T-helper 1 cell (primary cell): ENCODE measurements at places on chromosomes 3 and 15.

GRCh38 chr3:160343132-160343531 is 55.9 kb downstream of the IFT80 start:
- DNase-seq, result no peak

- no peak for DNase-seq
Measured at GRCh38 chr3:187986514-187986934, 167.4 kb upstream of the LPP start.

DNA sequence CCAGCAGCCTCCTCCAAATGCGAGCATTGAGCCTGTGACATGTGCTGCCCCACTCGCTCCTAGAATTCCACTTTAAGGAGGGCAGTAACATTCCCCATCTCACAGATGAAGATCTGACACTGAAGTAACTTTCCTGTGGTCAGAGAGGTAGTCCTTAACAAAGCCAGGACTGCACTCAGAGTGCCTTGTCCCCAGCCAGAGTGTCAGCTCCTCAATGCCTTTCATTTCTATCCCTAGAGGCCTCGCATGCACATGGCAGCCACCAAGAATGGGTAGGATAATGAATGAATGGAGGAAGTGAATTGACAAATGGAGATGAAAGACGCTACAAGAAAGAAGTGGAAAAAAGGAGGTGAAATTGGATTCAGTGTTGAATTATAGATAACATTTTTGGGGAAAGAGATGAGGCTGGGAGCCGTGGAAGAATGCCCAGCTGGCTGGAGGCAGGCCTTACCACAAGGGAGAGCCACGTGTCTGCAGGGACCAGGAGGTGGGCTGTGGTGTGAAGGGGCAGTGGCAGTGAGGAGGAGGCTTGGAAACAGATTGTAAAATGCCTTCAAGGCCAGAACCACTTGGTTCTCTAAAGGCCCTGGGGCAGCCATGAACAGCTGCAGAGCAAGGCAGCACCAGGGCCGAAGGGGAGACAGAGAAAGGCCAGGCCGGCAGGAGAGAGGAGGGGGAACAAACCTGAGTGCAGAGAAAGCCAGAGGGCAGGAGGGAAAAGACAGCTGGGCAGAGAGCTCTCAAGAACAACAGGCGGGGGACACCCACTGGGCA is 10.4 kb downstream of the CFAP92 start:
- no peak for DNase-seq

DNA sequence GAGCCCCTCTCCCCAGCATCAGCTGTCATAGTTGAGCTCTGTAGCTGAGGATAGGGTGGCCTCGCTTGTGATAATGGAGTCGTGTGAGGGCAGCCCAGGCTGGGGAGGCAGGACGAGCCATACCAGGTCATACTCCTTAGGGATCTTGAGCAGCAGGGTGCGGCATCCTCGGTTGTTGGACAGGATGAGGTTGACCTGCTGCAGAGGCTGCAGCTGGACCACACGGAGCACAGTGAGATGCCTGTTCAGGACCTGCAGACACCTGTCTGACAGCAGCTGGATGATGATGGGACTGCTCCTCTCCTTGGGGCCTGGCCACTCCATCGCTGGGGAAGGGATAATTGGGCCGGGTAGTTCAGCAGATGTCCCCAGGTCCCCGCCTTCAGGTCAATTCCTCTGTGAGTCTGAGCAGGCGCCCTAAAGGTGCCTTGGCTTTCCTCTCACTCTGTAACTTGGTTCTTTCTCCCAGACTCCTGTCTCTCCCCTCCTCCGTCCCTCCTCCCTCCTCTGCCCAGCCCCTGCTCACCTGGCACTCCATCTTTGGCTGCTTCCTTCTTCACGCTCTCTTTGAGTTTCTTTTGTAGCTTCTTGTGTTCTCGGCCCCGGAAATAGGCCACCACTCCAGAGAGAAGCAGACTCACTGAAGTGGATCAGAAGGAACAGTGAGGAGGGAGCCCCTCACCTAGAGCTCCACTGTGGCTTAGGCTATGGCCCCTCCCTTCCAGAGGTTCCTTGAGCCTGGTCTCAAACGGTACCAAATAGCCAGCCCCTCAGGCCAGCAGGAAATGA is 7.8 kb downstream of the DUOX2 start:
- DNase-seq, result no peak

DNA sequence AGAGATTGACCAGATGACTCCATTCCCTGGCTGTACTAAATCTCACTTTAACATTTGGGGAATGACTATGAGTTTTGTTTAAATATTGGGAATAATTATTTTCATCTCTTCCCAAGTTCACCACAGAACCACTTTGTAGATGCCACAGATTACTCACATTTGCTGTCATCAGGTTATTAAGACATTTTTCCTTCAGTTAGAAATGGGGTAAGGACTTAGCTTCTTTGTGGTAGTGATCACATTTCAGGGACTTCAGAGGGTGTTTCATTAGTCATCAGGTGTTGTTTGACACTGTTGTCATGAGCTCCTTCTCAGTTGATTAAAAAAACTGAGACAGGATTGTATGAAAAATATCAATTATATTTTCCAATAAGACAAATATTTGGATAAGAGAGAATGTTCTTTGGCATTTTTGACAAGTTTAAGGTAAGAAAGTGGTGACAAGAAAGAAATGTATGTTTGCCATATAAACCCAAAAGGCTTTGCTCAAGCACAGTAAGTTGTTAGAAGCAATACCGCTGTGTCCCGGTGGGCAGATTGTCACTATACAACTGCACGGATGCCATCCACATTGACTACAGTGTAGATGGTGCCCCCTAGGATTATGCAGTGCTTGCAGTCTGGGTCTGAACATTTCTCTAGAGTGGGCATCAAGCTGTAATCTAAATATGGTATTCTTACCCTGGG is 22.3 kb downstream of the FBXL2 start:
- DNase-seq, result no peak

- DNase-seq, result peak; percentile 38
Measured at GRCh38 chr3:69425249-69425648, 39.4 kb upstream of the FRMD4B start.

GRCh38 chr3:35745802-35746484 is 106.6 kb downstream of the ARPP21 start:
- no peak for DNase-seq

DNA sequence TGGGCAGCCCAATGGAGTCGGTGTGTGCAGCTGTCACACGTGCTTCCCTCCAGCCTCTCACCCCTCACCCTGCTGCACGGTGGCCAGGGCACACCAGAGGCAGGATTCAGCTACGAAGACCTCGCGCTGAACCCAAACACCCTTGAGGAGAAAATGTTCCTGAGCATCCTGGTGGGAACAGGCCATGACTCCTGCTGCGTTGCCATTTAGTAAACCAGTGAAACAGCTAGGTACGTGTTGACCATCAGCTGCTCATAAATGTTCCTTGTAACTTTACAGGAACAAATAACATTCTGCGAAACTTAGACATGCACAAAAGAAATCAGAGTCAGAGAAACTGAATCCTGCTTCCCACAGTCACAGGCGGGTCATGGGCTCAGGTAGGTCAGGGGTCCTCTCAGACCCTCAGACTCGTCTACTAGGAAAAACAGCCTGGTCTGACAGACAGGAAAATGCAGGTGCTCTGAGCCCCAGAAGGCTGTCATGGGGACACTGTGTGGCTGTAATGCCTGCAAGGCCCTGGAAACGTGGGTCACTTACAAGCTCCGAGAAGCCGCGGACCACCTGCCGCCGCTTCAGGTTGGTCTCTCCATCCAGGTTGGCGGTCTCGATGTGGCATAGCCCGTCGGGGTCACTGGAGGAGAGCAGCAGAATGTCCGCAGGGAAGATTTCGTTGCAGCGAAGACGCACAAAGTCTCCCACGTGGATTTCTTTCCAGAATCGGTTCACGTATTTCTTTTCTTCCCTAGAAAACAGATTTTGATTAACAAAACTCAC is 82.5 kb downstream of the ATP10A start:
- DNase-seq, result no peak

DNA sequence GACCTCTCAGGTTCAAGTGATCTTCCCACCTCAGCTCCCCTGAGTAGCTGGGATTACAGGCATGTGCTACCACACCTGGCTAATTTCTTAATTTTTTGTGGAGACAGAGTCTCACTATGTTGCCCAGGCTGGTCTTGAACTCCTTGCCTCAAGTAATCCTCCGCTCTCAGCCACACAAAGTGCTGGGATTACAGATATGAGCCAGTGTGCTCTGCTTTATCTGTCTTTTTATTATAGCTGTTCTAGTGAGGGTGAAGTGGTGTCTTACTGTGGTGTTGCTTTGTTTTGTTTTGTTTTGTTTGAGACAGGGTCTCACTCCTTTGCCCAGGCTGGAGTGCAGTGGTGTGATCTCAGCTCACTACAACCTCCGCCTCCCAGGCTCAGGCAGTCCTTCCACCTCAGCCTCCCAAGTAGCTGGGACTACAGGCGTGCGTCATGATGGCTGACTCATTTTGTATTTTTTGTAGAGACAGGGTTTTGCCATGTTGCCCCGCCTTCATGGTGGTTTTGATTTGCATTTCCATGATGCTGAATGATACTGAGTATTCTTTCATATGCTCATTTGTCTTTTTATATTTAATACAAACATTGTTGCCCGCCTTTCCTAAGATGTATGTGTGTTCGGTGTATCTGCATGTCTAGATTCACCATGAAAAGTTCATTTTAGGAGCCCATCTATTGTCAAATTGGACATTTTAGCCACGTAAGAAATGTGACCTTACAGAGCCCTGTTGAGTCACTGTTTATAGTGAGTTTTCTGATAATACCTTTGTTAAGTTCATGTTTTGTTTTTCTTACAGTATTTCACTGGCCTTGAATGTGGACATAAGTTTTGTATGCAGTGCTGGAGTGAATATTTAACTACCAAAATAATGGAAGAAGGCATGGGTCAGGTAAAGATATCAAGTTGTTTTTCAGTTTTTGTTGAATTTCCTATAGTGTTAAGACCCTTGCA is 80.6 kb downstream of the ARIH1 start:
- no peak for DNase-seq

DNA sequence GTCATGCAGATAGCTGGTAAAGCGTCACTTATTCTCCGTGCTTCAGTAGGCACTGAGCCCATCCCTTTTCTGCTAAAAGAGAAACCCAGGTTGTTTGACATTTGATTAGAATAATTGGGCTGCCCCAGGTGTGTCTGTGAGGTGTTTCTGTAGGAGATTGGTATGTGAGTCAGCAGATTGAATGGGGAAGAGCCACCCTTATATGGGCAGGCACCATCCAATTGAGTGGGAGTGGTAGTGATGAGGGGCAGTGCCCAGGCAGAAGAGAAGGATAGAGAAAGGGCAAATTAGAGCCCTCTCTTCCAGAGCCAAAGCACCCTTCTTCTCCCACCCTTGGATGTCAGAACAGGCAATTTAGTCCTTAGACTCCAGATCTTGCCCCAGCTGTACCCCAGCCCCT is 384.3 kb upstream of the GBE1 start:
- no peak for DNase-seq

DNA sequence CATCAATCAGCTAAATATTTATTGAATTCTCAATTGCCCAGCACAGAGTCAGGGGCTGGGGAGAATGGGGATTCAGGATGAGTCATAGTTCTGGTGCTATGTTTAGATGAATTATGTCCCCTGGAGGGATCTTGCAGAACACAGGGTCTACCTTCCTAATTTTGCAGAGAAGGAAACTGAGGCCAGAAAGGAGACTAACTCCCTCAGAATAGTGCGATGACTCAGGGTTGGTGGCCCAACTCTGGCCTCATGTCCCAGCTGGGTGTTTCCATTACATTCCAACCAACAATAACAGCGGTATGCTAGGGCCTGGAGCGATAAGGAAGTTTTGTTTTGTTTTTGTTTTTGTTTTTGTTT is 270.9 kb downstream of the TLE3 start:
- DNase-seq, result no peak

DNA sequence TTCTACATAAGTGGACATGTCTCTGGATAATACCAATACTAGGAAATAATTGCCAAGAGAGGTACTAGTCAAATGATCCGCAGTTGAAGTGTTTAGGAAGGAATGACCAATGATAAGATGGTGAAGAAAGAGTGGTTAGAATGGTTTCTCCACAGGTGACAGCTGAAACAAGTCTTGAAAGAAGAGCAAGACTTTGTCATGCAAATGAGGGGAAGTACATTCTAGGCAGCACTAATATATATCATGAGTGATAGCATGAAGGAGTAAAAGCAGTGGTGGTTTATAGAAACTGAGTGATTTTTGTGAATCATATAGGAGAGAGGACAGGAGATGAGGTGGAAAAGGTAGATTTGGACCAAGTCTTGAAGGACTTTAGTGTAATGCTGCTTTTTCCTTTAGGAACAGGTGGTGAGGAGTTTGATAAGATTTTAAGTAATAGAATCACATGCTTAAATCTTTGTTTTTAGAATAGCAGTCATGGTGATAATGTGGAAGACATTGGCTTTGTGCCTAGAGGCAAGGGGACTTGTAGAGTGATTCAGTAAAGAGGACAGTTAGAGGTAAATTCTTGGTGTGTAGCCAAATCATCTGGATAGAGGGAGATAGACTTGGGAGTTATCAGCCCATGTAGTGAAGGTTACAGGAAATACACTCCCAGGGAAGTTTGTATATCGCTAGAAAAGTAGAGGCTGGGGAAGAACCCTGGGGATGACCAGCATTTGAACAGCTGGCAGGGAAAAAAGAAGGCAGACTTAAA is 31.9 kb downstream of the SLMAP start:
- DNase-seq, result no peak

- no peak for DNase-seq
Measured at GRCh38 chr3:169170456-169170855, 493.1 kb downstream of the MECOM start.

GRCh38 chr15:92624401-92624991 is 31.1 kb downstream of the FAM174B start:
- DNase-seq, result no peak

DNA sequence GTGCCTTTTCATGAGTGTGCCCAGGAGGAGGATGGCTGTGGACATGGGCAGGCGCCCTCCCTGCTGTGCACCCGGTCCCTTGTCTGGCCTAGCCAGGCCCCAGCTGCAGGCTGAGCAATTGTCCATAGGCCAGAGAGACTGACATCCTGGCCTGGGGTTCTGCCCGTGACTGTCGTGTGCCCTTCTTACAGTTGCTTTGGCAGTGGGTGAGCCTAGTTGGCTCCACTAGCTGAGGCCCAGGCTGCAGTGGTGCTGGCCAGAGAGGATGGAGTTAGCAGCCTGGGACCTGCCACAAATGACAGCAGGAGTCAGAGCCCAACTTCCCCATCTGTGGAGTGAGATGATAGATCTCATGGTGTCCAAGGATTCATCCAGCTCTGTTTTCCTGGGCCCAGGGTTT is 9.0 kb upstream of the CHRNB4 start:
- no peak for DNase-seq

DNA sequence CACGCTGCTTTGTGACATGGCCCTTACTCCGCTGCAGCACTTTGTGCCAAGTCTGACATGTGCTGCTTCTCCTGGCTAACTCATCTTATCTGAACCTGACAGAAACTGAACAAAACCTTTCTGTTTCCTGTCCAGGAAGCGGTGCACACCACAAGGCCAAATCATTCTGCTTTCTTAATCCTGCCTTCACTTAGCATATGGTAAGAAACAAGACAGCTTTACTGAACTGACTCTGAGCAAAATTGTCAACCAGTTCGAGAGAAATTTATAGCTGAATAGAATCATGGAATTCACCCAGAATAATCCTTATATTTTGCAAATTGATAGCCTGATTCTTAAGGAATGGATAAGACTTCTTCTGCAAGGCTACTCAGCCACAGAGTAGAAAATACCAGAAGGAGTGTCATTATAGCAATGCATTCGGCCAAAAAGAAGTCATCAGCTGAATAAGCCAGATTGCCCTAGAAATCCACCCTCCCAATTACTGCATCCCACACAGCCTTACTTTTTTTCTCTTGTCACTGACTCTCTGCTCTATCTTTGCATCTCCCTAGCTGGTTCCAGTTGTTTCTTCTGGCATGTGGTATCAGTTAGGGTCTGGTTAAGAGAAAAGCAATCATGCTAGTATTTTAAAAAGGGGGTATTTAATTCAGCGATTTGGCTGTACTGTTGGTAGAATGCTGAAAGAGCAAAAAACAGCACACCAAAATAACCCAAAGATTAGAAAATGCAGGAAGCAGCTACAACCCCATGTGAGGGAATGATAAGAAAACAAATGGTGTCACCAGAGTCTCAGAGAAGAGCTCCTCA is 41.6 kb upstream of the STRIT1 start:
- DNase-seq, result no peak
